Stimulated activated CD4-positive, alpha-beta T cell treated with anti-CD3 and anti-CD28 coated beads, Interleukin-1b, Interleukin-23, amount 100 ng/mL, for 1 hour (primary cell): ENCODE measurements at places on chromosomes 16 and 17.

DNA sequence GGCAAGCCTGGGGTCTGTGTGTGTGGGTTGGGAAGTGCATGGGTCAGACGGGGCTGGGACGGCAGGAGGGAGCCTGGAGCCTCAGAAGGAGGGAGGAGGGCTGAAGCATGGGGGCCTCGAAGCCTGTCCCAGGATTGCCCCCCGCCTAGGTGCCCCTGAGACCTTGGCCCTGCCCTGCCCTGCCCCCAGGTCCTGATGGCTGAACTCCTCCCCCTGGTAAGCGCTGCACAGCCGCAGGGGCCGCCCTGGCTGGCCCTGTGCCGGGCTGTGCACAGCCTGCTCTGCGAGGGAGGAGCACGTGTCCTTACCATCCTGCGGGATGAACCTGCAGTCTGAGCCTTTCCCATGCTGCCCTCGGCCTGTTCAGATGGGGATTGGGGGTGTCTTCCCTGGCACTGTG lies 4.4 kb downstream of the TEDC2 start:
- DNase-seq: no peak

- no peak for DNase-seq
These were observed 199.8 kb upstream of the WSCD1 start for GRCh38 chr17:5870231-5870953.

DNA sequence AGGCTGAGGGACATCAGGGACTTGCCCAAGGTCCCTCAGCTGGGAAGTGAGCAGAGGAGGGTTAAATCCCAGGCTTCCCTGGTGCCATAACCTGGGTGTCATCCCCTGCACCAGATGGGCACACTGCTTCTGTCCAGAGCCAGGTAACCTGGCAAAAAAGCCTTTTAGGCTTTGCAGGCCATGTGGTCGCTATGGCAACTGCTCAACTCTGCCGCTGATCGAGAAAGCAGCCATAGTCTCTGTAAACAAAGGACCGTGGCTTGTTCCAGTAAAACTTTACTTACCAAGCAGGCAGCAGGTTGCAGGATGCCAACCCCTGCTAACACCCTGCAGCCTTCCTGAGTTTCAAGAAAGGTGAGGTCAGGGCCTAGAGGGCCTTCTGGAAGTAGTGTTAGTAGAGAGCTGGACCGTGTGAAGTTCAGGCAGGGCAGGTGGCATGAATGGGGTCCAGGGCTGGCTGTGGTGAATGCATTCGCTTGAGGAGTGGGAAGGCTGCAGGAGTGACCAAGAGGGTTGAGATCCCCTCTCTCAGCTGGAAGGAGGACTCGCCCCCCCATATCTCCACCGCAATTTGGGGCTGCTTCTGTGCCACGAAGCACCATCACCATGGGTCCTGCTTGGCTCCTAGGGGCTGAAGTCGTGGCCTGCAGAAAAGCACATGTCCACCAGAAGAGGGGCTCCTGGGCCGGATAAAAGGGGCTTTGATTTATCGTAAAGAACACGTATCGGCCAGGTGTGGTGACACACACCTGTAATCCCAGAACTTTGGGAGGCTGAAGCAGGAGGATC lies 91.3 kb downstream of the SOCS1 start:
- DNase-seq: no peak

- DNase-seq: no peak
These were observed 178.4 kb upstream of the C17orf78 start for GRCh38 chr17:37197336-37197735.

- no peak for DNase-seq
These were observed 15.6 kb downstream of the QPRT start for GRCh38 chr16:29694384-29695195.

DNA sequence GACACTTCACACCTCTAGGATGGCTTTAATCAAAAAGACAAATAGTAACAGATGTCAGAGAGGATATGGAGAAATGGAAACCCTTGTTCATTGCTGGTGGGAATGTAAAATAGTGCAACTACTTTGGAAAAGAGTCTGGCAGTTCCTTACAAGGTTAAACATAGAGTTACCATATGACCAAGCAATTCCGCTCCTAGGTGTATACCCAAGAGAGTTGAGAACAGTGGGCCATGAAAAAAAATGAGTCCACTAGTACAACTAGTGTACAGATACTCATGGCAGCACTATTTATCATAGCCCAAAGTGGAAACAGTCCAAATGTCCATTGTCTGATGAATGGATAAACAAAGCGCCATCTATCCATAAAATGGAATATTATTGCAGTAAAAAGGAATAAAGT lies 39.1 kb downstream of the OR1D5 start:
- DNase-seq: no peak

DNA sequence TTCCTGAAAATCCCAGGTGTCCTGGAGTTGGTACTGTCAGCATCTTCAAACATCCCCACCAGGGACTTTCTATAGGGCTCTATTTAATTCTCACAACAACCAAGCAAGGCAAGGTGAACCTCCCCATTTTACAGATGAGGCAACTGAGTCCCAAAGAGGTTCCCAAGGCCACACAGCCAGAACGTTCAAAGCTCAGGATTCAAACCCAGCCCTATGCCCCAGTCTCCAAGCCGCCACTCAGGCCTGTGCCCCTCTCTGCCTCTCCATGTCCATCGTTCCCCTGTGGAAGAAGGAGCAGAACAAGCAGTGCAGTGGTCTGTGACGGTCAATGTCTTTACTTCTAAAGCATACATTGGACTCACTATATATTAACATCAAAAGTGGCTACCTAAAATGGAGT lies 6.1 kb downstream of the ZNF319 start:
- DNase-seq: no peak

- no peak for DNase-seq
These were observed 45.0 kb downstream of the SCNN1G start for GRCh38 chr16:23227529-23227928.
